ENCODE measurements at places on chromosomes 4 and X.

GRCh38 chr4:82381235-82381634 lies 7.4 kb upstream of the HNRNPD start:
- DNase-seq = no peak

- DNase-seq = no peak
Measured at GRCh38 chr4:11474146-11474545, 45.5 kb upstream of the HS3ST1 start.

DNA sequence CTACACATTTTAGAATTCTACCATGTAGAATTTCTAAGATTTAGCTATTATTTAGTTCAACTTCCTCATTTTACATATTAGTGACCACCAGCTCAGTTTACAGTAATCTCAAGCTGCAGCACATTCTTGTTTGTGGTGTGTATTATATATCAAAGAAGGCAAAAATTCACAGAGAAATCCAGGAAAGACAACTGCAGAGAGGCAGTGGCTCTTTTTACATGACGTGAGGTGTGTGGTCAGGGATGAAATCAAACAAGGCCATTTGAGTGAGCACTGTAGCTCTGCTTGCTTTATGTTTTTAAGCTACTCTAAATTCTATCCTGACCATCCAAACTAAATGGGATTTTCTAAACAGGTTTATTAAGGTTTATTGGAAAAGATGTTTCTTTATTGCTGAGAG lies 71.1 kb downstream of the COL25A1 start:
- DNase-seq = no peak

DNA sequence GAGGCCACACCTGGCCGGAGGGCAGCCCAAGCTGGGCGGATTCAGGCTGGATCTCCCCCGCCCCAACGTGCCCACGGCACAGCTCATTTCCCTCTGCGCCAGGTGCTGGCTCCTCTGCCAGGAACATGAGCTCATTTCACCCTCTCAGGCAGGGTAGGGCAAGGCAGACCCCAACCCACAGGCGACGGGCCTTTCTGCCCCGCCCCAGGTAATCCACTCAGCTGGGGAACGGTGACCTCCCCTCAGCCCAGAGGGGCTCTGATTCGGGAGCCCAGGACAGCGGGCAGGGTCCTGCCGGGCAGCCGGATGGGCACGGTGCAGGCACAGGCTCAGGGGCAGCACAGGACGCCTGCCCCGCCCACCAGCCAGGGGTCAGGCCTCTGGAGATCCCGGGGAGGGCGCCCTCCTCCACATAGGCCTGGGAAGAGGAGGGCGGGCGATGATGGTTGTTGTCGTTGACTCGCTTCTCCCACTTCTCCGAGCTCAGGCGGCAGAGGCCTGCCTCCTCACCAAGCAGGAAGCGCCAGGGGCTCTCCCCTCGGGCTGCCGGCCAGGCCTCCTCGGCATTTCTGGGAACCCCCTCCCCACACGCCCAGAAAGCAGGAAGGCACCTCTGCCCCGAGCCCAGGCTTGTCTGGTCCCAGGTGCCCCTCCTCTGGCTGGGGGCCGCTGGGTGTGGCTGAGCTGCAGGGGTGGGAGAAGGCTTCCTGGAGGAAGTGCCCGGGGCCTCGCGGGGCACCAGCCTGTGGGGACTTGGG lies 31.1 kb downstream of the TACC3 start:
- DNase-seq = no peak

- no peak for DNase-seq
Measured at GRCh38 chr4:122300776-122301175, 78.0 kb upstream of the ADAD1 start.

- no peak for DNase-seq
Measured at GRCh38 chr4:160537681-160538080, 1434.8 kb downstream of the RAPGEF2 start.

GRCh38 chrX:38657562-38657961 lies 96.2 kb downstream of the TSPAN7 start:
- no peak for DNase-seq

GRCh38 chr4:177484613-177485021 lies 42.4 kb upstream of the AGA start:
- peak; percentile 3 for DNase-seq

DNA sequence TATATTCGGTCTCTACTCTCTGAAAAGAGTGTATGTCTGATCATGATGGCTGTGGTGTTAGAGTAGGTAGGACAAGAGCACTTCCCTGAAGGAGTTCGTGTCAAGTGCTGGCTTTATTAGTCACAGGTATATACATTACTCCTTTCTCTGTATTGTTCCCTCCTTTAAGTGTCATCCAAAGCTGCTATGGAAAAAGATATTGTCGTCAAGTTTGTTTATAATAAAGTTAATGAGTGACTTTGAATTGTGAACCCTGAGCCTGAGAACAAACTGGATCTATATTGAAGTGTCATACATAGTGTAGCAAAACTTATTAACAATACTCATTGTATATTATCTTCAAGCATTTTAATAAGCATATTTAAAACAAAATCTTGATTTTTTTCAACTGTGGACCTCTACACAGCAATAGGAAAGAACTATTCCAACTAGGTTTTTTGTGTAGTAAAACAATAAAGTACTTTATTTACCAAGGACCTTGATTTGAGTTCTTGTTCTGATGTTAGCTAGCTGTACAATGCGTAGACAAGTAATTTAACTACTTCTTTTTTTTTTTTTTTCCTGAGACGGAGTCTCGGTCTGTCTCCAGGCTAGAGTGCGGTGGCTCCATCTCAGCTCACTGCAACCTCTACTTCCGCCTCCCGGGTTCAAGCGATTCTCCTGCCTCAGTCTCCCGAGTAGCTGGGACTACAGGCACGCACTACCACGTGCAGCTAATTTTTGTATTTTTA lies 177.7 kb downstream of the RAPGEF2 start:
- DNase-seq = no peak

GRCh38 chr4:151287409-151287808 lies 10.4 kb downstream of the PRSS48 start:
- no peak for DNase-seq

GRCh38 chrX:19639056-19639455 lies 123.7 kb upstream of the MAP3K15 start:
- no peak for DNase-seq

Measured in RKO (cell line).